ENCODE measurements at places on chromosomes 11 and 22.

DNA sequence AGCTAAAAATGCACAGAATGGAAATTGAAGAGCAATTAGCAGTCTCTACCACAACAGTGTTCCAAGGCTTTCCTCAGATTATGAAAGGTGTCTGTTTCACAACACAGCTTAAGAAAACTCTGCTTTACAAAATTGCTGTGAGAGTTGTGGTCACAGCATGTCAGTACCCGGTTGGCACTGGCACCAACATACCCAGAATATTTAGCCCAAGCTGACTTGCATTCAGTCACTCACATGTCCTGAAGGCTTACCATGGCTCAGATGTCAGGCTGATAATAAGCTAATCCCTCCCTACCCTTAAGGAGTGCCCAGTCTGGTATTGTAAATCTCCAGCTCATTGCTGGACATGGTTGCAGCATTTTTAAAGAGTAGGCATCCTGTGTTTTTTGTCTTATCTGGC, 14.9 kb downstream of the NCR3LG1 start:
- DNase-seq, result no peak

DNA sequence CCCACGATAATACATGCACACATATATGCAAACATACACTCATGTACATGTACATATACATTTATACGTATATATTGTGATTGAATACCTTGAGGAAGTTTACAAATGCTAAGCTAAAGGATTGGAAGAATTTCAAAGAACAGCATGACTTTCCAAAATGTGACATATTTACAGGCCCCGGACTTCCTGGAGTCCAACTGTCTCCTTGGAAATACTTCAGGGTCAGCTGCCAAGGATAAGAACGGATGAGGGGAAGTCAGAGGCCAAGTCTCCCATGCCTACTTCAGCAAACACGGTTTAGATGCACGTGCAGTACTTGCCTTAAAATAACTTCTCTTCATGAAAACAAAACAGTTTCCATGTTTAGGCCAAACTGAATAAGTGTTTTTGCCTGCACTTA, 213.6 kb downstream of the DYNC2H1 start:
- DNase-seq, result no peak

DNA sequence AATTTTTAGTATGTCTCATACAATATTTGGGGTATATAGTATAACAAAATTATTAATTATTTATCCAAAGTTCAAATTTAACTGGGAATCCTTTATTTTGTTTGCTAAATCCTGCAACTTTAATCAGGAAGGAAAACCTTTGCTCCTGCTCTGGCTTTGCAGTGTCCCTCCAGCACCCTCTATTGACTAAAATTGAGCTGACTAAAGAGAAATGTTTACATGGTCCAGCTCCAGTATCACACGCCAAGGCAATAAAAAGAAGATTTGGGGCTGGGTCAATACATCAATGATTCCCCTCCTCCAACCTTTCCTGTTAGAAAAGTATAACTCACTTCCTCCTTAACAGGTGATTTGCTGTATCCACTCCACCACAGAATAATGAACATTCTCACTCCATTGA, 153.0 kb upstream of the LRRC4C start:
- DNase-seq, result no peak

DNA sequence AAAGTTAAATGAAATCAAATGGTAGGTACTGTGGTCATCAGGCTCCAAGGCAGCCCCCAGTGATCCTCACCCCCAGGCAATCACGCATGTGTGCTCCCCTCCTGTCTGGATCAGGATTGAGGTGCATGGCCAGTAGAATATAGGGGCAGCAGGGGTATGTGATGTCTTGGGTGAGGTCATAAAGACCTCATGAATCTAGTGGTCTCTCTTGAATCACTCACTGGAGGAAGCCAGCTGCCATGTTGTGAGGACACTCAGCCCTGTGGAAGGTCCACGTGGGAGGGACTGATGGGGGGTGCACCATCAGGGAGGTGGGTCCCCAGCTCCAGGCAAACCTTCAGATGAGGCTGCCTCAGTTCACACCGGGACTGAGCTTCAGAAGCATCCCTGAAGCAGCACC, 6.8 kb upstream of the IL17REL start:
- no peak for DNase-seq

GRCh38 chr22:20750461-20751184, 23.3 kb upstream of the SERPIND1 start:
- no peak for DNase-seq

DNA sequence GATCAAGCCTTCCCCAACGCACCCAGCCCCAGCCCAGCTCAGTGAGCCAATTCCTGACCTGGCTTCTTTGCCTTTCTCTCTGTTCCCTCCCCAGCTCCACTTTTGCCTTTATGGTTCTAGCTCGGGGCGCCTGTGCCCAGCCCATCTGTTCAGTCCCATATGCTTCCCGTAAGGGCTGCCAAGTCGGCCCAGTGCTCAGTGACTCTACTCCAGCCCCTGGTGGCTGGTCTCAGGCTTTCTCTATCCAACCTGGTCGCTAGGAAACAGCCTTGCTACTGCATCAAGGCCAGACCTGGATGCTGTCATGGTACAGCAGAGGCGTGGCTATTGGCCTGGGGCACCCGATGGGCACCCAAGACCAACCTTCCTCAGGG, 178.0 kb downstream of the DSCAML1 start:
- DNase-seq, result no peak

- DNase-seq, result no peak
Measured at GRCh38 chr11:101862391-101863233, 52.2 kb upstream of the CEP126 start.

GRCh38 chr11:28049338-28050216, 58.4 kb downstream of the KIF18A start:
- no peak for DNase-seq

DNA sequence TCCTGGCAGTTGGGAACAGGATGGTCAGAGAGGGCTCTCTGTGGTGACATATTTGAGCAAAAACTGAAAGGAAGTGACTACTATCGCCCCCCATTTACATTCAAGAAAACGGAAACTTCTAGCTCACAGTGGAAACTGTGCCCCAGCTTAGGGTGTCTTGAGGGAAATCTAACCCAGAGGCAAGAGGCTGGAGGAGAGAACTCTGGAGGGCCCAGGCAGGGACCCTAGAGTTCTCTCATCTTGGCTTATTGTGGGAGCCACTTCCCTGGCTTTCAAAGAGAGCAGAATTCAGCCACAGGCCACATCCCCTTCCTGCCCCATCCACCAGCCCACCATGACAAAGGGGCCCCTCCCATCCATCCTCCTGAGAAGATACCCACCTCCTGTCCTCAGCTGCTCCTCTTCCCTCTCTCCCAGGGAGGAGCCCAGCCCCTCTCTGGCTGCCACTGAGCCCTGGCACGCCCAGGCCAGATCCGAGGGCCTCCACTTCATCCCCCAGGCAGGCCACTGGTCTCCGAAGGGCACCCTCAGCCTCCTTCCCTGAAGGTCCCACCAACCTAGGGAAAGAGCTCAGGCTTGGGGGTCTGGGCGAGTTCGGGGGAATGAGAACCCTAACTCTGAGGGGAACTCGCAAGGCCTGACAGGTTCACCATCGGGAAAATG, 1.6 kb upstream of the TMPRSS13 start:
- no peak for DNase-seq

GRCh38 chr11:45451766-45452440, 165.8 kb upstream of the SYT13 start:
- no peak for DNase-seq

DNA sequence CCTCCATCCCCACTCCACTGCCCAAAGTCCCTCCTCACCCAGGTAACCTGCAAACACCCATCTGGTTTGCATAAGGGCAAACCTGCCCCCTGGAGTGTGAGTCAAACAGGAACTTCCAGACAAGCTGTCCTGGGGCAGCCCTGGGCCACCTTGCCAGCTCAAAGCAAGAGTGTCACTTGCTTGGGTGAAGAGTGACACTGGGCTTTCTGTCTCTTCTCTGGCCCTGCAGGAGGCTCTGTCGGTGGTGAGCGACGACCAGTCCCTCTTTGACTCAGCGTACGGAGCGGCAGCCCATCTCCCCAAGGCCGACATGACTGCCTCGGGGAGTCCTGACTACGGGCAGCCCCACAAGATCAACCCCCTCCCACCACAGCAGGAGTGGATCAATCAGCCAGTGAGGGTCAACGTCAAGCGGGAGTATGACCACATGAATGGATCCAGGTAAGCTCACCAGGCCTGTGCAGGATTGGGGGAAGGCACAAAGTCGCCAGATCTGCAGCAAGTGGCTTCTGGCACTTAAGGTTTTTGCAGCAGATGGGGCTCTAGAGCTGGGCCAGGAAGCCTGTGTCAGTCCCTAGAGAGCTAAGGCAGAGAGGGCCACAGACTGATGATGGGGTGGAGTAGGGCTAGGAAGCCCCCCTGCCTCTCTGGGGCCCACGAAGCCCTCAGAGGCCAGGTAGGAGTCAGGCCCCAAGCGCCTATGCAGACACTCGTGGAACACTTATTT, 64.2 kb downstream of the FLI1 start:
- DNase-seq, result no peak

DNA sequence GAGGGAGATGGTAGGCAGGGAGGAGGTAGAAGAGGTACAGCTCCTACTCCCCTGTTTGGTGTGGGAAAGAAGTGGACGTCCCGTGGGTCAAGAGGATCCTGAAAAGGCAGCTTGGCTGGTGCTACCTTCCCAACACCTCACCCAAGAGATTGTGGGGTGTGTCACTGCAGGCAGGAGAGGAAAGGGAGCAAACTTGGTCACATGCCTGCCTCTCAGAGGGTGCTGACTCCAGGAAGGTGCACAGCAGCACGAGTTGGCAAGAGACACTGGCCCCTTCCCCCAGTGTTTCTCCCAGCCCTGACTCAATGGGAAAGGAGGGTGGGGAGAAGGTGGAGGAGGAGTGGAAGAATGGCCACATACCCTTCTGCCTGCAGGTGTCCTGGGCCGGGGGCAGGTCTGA, 99.6 kb downstream of the CSNK2A3 start:
- DNase-seq, result no peak

GRCh38 chr11:118535261-118535660, 4.3 kb downstream of the TMEM25 start:
- DNase-seq, result no peak

GRCh38 chr11:12653729-12654128, 20.5 kb upstream of the TEAD1 start:
- no peak for DNase-seq

GRCh38 chr11:118079491-118079890, 2.6 kb downstream of the TMPRSS4 start:
- no peak for DNase-seq

DNA sequence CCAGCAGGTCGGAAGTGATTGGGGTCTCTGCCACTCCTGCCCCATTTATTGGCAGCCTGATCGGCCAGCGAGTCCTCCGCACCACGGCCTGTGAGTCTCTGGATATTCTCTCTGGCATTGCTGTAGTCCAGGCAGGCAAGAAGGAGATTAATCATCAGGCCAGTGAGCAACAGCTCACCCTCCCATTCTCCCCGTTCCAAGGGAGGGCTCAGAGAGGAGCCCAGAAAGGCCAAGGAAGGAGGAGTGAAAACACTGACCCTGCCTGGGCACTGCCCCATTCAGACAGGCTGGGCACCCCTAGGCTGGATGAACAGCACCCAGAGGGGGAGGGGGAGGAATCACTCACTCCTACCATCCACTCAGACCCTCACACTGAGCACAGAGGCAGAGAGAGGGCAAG, 3.1 kb downstream of the SAA2 start:
- DNase-seq, result no peak

DNA sequence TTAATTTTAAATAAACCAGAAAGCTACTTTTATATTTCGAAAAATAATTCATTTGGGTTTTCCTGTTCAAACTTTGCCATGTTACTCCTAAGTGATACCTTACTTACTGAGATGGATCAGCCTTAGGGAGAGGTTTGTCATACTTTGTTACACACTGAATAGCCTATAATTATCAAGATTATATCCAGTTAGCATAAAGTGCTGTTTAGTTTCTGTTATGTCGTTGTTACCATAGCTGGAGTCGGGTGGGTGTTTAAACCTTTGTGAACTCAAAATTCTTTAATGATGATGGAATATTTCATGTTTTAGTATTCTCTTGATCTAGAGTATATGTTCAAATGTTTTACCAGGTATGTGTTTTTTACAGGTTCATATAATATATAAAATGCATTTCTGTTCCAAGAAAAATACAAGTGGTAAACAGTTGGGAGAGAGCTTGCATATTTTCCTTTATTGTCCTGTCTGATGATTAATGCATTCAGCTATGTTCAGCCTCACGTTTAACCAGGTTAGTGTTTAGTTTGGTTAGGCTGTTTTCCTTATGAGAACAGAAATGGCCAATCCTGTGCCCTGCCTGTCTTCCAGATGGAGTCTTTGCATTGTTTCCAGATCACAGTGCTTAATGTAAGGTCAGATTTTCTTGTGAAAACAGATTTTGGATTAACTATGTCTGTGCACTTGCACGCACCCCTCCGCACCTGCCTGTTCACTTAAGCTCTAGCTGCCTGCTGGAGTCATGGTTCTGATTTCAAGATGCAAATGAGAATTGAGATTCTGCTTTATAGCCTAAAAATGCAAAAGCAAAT, 105.6 kb downstream of the ATXN10 start:
- no peak for DNase-seq

DNA sequence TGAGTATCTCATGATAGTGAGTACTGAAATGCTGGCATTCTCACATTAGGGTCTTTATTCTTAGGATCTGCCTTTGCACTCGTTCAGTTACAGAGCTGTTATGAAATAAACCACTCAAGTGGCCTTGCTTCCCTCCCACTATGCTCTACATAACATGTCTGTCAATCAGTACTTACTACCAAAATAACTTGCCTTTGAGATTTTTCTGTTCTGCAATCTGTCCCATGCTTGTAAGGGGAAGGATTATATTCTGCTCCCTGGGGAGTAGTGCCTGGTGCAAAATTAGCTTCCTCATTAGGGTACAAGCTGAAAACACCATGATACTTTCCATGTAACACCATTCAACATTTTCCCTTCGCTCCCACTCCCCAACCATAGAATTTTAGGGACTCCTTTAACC, 1.9 kb upstream of the GRAP2 start:
- DNase-seq, result no peak

DNA sequence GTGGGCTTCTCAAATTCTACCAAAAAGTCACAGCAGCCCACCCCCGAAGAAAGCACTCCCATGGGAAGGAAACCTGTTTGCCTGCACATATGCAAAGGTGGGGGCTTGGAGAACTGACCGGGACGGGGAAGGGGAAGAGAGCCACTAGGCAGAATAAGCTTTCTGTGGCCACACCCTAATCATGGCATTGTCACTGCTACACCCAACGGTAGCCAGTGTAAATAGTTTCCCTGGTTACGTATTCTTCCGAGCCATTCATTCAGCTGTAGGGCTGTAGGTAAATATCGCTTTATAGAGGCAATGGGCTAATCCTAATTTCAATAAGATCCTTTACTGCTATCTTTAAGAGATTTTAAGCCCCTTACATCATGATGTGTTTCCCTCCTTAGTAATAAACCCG, 61.7 kb downstream of the PRDM11 start:
- no peak for DNase-seq

GRCh38 chr22:47091921-47092700, 329.7 kb downstream of the TBC1D22A start:
- no peak for DNase-seq

DNA sequence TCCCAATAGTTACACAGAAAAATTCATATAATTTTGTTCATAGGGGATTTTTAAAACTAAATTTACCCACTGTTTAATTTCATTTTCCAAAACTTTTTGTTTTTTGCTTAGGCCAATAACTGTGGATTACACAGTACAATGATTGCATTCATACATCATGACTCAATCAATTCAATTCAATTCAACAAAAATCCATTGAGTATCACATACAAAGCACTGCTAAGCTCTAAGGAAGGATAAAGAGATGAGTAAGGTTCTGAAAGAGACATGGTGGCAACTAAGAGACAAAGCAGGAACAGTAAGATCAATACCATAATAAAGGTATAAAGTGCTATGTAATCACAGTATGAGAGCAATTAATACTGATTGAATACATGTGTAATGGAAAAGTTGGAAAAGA, 9.4 kb upstream of the LAYN start:
- DNase-seq, result no peak

- no peak for DNase-seq
Measured at GRCh38 chr11:12430351-12430750, 53.0 kb downstream of the PARVA start.

Data from T-helper 9 cell (primary cell).